Fibroblast of skin of scalp (primary cell): ENCODE measurements at places on chromosomes 16 and 17.

GRCh38 chr17:7408252-7408727, 645 bp downstream of the NLGN2 start:
- DNase-seq = no peak

- peak; percentile 53 for DNase-seq
These were observed 8.7 kb downstream of the HOXB1 start for GRCh38 chr17:48522031-48522653.

- DNase-seq = no peak
These were observed 227.6 kb downstream of the UTP18 start for GRCh38 chr17:51487947-51488346.

DNA sequence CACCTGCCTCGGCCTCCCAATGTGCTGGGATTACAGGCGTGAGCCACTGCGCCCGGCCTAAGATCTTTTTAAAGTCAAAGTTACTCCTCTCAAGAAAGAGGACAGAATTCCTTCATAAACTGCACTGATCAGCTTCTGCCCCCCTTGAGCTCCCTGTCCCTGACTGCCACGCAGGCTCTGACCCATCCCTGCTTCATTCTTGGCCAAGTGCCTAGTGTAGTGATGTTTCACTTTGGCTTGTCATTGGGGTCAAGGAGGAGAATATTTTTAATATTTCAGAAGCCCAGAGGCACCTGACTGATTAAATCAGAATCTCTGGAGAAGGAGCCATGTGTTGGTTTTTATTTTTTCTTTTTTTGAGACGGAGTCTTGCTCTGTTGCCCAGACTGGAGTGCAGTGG, 9.1 kb downstream of the MRM1 start:
- peak; percentile 46 for DNase-seq

DNA sequence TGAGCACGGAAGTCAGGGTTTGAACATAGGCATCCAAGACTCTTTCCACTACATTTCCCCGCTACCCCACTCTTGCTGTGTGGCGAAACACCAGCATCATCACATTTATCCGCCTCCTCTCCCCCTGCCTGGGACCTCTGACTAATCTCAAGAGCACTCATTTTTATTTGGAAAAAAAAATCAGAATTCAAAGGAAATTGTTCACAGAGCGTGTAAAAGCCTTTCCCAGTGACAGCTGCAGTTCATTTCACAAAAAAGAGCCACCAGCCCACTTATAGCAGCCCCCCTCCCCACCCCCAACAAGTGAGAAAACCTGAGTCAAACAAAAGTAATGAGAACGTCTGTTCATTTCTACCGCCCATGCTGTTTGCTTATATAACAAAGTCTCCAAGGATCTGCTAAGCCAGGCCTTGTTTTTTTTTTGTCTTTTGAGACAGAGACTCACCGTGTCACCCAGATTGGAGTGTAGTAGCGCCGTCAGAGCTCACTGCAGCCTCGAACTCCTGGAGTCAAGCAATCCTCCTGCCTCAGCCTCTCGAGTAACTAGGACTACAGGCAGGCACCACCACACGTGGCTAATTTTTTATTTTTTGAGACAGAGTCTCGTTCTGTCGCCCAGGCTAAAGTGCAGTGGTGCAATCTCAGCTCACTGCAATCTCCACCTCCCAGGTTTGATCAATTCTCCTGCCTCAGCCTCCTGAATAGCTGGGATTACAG, 48.3 kb upstream of the HAPSTR1 start:
- peak; percentile 93 for DNase-seq

DNA sequence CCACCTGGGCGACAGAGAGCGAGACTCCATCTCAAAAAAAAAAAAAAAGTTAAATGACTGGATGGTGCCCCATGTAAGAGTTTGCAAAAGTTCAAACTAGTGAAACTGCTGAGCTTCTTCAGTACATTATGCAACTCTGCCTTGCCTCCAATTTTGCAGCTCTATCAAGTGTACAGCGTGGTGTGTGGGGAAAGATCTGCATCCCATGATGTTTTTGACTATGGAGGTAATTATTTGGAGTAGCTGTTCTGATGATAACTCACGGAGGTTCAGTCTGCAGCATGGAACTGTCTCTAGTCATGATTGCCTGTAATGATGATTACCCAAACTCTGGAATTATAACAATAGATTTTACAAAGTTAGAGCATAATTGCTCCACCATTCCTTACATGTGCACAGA, 149.6 kb downstream of the PITPNC1 start:
- no peak for DNase-seq

DNA sequence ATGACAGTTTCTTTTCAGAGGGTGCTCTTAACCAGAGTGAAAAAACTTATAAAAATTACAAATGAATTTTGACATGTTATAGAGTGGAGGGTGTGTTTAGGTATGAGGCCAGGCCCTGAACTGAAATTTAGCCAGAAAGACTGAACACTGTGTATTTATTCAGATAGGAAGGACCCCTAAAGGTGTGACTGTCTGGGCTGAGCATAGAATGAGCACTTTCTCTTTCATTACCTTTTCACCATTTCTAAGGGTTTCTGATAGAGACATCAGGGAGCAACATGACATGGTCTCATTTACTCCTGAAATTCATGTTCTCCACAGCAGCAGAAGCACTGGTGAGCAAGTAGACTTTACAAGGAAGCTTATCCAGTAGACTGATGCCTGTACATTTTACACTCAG, 32.9 kb downstream of the MRTFB start:
- no peak for DNase-seq
